CD4-positive, alpha-beta T cell treated with Interleukin-21 for 1 hour (primary cell): ENCODE measurements at places on chromosomes 2 and 18.

DNA sequence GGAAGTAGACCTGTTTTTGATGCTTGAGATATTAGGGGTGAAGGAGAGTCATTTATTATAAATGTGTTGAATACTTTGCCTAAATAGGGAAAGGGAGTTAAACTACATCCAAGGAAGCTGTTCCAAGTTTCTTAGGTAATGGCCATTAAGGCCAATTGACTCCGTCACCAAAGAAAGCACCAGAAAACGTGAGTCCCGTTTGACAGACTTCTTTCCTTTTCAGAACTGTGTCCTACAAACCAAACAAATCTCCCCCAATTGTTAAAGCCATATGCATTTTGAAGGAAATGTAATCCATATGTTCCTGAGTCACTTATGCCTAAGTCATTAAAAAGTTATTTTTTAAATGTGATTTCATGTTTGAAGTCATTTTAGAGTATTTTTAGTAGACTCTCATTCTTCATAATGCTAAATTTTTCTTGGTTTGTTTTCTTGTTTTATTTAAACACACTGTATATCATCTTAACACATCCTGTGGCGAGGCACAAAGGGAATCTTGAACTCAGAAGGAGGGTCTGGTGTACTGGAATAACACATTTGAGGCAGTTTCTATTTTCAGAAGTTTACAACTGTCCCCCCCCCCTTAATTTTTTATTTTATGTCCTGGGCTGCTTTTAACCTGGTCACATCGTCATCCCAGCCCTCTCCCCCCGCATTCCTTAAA, 133.7 kb downstream of the RHBDD1 start:
- no peak for DNase-seq

- no peak for DNase-seq
These were observed 181.8 kb downstream of the BCL11A start for GRCh38 chr2:60371681-60372080.

- DNase-seq, result no peak
These were observed 271.4 kb upstream of the HDAC4 start for GRCh38 chr2:239671916-239672849.

GRCh38 chr2:4094743-4095142, 391.4 kb downstream of the DCDC2C start:
- no peak for DNase-seq

DNA sequence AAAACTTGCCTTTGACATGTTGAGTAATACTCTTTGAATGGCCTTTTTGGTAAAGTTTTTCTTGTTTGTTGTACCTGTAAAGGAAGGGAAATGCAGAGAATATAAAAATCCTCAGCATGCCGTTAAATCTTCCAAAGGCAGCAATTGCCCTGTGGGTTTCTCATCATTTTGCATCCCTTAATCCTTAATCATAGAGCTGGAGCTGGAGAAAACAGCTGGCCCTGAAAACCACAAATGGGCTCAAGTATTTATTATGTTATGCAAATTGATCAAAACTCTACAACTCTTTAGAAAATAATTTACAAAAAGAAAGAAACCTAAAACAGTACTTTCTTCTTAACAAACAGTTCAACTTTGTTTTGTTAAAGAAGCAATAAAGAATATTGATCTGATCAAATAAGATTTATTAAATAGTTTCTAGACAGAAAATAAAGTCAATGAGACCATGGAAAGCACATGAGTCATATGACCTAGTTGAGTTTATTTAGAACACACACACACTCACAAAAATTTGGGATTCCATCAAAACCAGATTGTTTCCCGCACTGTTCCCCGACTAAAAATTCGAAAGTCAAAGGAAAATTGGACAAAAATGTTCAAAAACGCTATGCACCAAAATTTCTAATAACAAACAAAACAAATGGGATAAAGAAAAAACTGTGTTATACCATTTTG, 309.0 kb downstream of the GULP1 start:
- no peak for DNase-seq

- DNase-seq, result no peak
These were observed 6.9 kb downstream of the CENPA start for GRCh38 chr2:26792720-26793119.

DNA sequence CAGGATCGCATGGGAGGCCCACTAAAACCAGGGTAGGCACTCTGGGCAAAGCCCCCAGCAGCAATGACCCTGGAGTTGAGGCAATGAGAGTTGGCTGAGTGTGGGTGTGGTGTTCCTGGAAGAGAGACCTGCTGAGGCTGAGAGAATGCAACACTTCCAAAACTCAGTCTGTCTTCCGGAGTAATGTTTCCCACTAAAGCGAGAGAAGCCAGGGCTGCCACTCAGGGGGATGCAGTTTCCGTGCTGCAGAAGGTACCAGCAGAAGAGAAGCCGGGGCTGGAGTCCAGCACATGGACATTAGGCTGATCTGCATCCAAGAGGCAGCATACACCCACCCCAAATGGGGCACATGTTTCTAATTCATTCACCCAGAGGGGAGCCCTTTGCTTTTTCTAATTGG, 127.2 kb upstream of the ARHGAP28 start:
- DNase-seq, result no peak

- DNase-seq, result no peak
These were observed 121.8 kb downstream of the CDC42EP3 start for GRCh38 chr2:37549598-37549997.

DNA sequence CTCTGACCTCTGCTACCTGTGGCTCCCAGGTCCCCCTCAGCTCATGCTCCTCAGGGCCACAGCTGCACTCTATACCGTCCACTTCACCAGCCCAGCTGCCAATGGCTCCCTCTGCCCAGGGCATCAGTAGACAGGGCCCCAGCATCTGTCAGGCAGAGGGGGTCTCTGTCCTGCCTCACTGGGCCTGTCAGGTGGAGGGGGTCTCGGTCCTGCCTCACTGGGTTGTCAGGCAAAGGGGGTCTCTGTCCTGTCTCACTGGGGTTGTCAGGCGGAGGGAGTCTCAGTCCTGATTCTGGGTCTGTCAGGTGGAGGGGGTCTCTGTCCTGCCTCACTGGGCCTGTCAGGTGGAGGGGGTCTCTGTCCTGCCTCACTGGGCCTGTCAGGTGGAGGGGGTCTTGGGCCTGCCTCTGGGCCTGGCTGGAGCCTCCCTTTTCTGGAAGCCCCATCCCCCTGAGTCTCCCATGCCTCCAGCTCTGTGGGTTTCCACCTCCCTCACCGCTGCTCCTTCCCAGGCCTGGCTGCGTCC, 19.9 kb downstream of the SNORC start:
- no peak for DNase-seq

GRCh38 chr2:61291851-61292575, 130.0 kb downstream of the C2orf74 start:
- DNase-seq, result no peak

GRCh38 chr2:42961385-42961811, 169.0 kb upstream of the HAAO start:
- DNase-seq, result no peak

- no peak for DNase-seq
These were observed 202.1 kb upstream of the ACVR2A start for GRCh38 chr2:147642765-147643164.

GRCh38 chr2:125398738-125399524, 1257.0 kb upstream of the GYPC start:
- no peak for DNase-seq

DNA sequence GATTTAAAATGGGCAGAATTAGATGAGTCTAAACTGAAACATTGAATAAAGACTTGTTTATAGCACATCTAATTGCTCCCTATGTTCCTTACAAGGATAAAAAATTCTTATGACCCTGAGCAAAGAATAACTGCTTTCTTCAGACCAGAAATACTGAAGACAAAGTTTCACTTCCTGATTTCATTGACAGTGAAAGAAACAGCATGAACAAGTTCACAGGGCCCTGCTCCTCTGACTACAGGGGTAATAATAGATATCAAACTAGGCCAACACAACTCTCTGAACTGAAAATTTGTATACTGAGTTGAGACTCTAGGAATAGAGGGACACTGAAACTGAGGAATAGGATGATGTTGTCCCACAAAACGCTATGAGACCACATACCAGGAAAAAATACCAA, 1383.3 kb upstream of the CDH2 start:
- no peak for DNase-seq

GRCh38 chr18:37334631-37335408, 230.8 kb downstream of the CELF4 start:
- DNase-seq, result no peak

- DNase-seq, result no peak
These were observed 155.4 kb upstream of the VRK2 start for GRCh38 chr2:57891086-57891712.

DNA sequence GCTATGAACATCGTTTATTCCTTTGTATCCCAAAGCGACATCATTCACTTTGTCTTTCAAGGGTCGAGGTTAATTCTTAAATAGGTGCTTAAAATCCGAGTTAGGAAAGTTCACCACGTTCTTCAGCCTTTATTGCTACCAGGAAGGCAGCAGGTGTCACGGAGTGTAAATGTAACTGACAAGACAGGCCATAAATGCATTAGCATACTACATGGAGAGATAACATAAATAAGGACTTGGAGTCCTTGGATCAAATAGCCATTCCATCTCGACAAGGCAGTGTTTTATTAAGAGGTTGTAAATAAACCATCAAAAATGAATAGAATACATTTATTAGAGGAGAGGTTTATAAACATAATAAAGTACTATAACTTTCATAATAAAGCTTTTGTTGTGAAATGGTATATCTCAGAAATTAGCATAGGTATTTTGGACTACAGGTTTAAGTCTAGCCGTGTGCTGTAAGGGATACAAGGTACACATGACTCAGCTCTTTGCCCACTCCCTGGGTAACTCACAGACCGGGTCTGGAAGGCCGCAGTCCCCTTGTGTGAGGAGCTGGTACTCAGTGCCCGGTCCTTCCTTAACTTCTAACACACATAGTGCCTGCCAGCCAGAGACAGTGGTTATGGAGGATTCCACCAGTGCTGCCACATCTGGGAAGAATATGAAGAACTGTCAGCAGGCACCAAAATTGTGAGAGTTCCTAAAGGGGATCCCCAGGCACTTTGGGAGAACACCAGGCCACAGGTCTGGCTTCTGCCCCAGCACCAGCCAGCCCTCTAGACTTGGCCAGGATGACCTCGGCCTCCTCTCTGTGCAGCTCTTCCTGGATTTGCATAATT, 29.4 kb downstream of the CAPN13 start:
- DNase-seq, result no peak

DNA sequence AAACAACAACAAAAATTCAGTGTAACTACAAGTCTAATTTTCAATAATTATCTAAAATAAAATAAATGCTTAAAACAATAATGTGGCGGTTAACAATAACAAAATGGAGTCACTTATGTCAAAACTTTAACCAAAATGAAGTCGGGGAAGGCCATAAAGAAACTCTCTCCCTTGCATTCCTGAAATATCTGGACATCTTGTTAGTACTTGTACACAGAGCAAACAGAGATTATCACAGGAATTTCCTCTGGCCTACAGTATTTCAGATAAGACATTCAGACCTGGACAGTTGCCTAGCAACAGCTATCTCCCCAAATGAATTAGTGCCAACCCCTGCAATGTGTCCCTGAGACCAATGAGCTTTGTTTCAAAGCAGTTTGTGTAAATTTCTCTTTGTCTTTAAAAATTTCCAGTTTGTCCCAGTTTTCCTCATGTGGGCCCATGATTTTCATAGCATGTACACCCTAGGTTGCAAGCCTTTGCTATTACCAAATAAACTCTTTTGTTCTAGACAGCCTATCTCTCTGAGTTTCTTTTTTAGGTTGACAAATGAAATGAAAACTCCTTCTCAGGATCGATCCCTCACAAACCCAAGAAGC, 68.6 kb downstream of the EXOC6B start:
- DNase-seq, result no peak

- DNase-seq, result no peak
These were observed 32.1 kb upstream of the SLC66A3 start for GRCh38 chr2:11123001-11123809.

- DNase-seq, result no peak
These were observed 1262.2 kb upstream of the PIK3C3 start for GRCh38 chr18:40692871-40693270.

GRCh38 chr18:21387886-21388285, 145.9 kb downstream of the GREB1L start:
- DNase-seq, result no peak

- DNase-seq, result no peak
These were observed 50.4 kb downstream of the EML6 start for GRCh38 chr2:54773838-54774237.
